Right renal pelvis (tissue), 4 donors: ENCODE measurements at places on chromosomes 11 and 22.

- no peak for DNase-seq
Measured at GRCh38 chr22:50398831-50399648, 55.9 kb downstream of the PPP6R2 start.

DNA sequence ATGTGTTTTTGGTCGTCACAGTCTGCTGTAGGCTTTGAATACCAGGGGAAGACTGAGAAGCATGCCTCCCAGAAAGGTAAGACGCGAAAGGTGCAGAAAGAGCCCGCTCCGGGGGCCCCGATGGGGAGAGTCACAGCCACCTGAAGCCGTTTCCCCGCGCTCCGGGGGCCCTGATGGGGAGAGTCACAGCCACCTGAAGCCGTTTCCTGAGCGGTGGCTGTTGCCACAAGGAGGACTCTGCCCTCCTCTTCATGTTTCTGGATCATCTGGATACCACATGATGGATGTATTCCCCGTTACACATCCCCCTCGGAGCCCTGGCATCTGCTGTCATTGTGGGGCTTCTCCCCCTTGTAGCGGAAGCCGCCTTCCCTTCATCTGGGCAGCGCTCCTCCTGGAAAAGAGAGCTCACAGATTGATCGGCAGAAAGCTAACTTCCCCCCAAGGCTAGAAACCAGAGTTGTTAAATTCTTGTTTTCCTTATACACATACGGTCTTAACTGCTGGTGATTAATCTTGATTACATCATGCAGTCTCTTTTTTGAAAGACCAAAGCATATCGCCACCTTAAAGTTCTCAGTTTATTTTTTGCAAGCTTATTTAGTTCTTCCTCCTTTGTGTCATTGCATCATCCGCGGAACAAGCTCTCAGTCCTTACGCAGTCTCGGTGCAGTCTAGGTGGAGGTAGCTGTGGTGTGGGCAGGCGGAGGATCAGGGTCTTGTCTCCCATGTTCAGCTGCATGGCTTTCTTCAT lies 17.5 kb downstream of the CTTN start:
- no peak for DNase-seq

- DNase-seq: no peak
Measured at GRCh38 chr11:132898676-132899075, 633.6 kb downstream of the OPCML start.

DNA sequence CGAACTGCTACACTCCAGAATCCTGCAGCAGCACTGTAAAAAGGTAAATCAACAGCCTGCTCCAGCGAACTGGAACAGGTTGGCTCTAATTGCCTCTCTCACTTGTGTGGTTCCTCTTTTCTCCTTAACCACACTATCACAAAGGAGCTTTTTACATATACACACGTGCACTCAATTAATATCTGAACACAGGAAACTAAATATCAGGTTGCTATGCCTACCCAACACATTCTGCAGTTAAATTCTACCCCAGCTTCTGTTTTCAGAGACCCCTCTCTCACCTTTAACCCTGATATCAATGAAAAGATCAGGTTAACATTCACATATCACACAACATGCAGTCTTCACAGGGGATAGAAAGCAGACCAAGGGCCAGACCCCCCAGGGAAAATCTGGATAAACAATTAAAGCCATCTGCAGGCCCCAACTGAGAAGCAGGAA lies 11.0 kb downstream of the RBFOX2 start:
- peak; percentile 40 for DNase-seq

DNA sequence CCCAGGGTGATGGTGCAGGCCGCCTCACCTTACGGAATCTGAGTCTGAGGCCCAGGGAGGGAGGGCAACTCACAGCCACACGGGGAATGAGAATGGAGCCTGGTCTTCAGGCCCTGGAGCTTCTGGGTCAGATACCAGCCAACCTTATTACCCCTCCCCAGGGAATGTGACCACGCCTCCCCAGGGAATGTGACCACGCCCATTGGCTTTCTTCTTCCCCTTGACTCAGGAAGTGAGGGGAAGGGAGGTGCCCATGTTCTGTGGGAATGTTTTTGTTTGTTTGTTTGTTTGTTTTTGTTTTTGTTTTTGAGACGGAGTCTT lies 57.5 kb upstream of the RBFOX2 start:
- DNase-seq: no peak

DNA sequence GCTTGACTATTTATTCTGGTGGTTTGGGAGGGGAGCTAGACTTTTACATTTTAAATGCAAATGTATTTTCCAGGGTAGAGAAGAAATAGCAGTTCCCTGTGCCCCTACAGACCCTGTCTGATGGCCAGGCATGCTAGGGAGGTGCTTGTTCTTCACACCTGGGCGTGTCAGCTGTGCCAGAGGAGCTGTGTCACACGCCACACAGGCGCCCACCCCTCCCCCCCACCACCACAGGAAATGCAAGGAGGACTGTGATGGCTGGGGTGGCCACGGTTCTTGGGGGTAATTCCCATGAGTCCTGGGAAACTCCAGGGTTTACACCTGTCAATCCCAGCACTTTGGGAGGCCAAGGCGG lies 82.2 kb downstream of the FLI1 start:
- DNase-seq: no peak
